B cell (primary cell): ENCODE measurements at places on chromosomes 4 and X.

- H3K36me3 ChIP-seq = no peaks in the 10 kb centered on the region
- no peaks in the 10 kb centered on the region for H3K4me1 ChIP-seq
- no peaks in the 10 kb centered on the region for H3K27me3 ChIP-seq
- no peak for DNase-seq
- no peak overlapping the region for H3K4me3 ChIP-seq
- H3K27ac ChIP-seq = no peak overlapping the region
These were observed 176.0 kb downstream of the BMPR1B start for GRCh38 chr4:94933799-94934198.

DNA sequence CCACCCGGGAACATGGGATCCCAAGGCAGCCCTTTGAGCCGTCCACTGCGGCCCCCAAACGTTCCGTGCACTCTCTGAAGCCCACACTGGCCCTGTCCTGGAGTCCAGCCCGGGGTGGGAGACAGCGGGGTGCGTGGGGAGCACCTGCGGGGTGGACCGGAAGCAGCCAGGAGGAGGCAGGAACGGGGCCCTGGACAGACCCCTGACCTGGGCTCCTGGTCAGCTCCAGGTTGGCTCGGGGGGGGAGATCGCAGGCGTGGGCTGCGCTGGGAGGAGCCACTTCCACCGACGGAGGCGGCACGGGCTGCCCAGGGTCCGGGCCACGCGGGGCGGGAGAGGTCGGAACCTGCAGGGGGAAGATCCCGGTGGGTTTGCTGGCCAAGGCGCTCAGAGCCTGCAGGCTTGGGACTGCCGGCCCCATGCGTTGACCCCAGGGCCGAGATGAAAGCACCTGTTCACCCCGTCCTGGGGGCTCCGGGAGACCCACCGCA lies 5.7 kb upstream of the PLCXD1 start:
- no peaks in the 10 kb centered on the region for H3K36me3 ChIP-seq
- H3K4me3 ChIP-seq = peak overlapping the region; percentile 75
- peaks cover 19% of the 10 kb centered on the region for H3K4me1 ChIP-seq
- no peaks in the 10 kb centered on the region for H3K27me3 ChIP-seq
- DNase-seq = no peak

DNA sequence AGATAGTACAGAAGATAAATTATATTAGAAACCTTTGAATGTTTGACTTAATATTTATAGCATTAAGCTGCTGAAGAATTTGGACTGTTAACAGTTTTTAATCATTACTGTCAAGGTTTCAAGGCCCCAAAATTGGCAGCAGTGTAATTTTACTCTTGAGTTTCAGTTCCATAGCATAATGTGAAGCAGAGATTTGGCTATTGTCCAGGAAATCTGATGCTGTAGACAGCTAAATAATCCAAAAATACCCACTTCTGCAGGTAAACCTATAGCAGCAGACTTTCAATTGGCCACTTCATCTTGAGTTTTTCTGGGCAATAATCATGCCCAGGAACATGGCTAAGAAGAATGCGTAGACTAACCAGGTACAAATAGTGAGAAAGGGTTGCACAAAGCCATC lies 85.0 kb downstream of the RCHY1 start:
- H3K36me3 ChIP-seq = no peaks in the 10 kb centered on the region
- H3K27me3 ChIP-seq = peaks cover 3% of the 10 kb centered on the region
- no peaks in the 10 kb centered on the region for H3K4me1 ChIP-seq
- no peak for DNase-seq
- H3K27ac ChIP-seq = no peak overlapping the region

DNA sequence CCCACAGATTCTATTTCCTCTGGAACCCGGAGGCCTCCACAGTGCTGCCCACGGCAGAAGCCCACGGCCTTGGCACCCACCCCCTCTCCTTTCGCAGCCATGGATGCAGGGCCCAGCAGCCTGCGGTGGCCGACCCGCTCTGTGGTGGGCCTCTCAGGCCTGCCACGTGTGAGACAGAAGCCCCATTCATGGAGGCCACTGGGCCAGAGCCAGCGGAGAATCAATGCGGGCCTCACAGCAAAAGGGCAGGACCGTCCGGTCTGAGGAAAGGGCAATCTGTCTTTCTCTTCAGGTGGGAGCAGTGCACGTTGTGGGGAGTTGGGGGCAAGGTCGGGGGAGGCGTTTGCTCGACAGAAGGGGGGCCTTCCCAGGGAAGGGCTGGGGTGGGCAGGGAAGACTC lies 8.4 kb upstream of the HAUS7 start:
- H3K4me3 ChIP-seq = no peak overlapping the region
- no peaks in the 10 kb centered on the region for H3K27me3 ChIP-seq

- H3K27me3 ChIP-seq = no peaks in the 10 kb centered on the region
- no peak overlapping the region for H3K27ac ChIP-seq
- no peak overlapping the region for H3K4me3 ChIP-seq
- H3K36me3 ChIP-seq = no peaks in the 10 kb centered on the region
- no peaks in the 10 kb centered on the region for H3K4me1 ChIP-seq
These were observed 52.4 kb downstream of the SCFD2 start for GRCh38 chr4:53313510-53313909.

GRCh38 chrX:31547416-31547815 lies 475.6 kb upstream of the FTHL17 start:
- no peak overlapping the region for H3K27ac ChIP-seq
- no peaks in the 10 kb centered on the region for H3K4me1 ChIP-seq
- H3K4me3 ChIP-seq = no peak overlapping the region
- no peak for DNase-seq
- no peaks in the 10 kb centered on the region for H3K27me3 ChIP-seq
- H3K36me3 ChIP-seq = no peaks in the 10 kb centered on the region

- no peak overlapping the region for H3K4me3 ChIP-seq
- no peak for DNase-seq
- no peaks in the 10 kb centered on the region for H3K4me1 ChIP-seq
- H3K27me3 ChIP-seq = no peaks in the 10 kb centered on the region
- H3K36me3 ChIP-seq = no peaks in the 10 kb centered on the region
These were observed 213.1 kb upstream of the BOD1L1 start for GRCh38 chr4:13840502-13841190.
